ENCODE measurements at places on chromosomes 12 and 14.

DNA sequence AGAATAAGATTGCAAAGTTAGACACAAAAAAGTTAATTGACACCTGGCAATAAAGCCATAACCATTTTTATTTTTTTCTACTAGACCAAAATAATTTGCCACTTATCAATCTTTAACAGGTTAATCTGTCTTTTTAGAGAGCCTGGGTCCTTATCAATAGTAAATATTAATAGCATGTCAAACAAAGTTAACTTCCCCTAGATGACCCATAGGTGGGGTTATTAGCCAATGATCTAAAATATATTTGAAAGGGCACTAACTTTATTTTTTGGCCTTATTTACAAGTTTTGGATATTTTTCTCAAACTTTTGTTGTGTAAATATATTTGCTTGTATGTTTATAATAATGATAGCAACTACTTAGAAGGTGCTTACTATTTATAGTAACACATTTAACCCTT is 3.9 kb downstream of the ANKRD33 start:
- no peak for DNase-seq

DNA sequence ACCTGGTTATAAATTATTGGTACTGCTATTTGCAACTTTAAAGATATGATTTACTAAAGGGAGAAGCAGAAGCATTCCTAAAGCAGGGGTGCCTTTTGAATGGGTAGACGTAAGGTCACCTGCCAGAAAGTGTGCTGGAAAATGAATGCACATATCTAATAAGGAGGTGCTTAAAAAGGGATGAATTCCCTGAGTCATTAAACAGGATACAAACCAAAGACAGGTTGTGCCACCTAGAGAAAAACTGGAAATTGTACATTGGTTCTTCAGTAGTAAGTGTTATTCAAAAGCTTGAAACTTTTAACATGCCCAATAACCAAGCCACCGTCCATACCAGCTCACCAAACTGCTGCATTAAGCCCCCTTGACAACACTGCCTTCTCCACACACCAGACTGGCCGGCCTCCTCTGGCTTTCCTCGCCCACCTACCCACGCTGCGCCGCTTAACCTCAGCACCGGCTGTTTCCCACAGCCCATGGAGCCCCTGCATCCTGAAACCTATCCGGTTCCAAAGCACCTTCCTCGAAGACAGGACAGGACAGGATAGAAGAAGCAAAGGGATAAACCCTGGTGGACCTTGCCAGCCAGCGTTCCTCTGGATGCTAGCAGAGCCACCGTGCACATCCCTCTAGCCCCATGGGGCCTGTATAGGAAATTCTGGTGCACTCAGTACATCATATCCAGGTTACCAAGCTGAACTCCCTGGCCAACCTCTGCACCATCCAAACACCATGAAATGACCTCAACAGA is 201.5 kb upstream of the CAND1 start:
- DNase-seq: peak; percentile 15

- no peak for DNase-seq
These were observed 3.7 kb upstream of the FERMT2 start for GRCh38 chr14:52954346-52955214.

GRCh38 chr12:68042212-68042699 is 53.0 kb downstream of the IFNG-AS1 start:
- no peak for DNase-seq

GRCh38 chr14:94771906-94772490 is 2.1 kb upstream of the GSC start:
- DNase-seq: peak; percentile 20

- no peak for DNase-seq
These were observed 2.1 kb upstream of the SLC11A2 start for GRCh38 chr12:51028126-51028812.

DNA sequence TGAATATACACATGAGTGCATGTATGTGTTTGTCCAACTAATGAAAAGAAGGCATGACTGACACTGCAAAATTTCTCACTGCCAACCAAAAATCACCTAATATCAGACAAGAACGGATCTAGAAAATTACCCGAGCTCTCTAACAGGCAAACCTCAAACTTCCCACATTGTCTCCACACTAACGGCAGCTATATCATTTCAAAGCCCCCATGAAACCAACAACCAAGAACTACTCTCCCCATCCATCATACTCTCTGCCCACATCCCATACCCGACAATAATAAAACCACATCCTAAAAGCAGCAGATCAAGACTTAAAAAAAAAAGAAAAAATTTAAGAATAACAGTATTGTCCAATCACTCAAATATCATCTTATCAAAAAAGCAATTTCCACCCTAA is 227.1 kb downstream of the CEP128 start:
- DNase-seq: no peak

GRCh38 chr12:131103669-131104462 is 150.2 kb downstream of the ADGRD1 start:
- DNase-seq: no peak

- DNase-seq: peak; percentile 53
These were observed 213.9 kb downstream of the SLC15A4 start for GRCh38 chr12:128609861-128610260.

DNA sequence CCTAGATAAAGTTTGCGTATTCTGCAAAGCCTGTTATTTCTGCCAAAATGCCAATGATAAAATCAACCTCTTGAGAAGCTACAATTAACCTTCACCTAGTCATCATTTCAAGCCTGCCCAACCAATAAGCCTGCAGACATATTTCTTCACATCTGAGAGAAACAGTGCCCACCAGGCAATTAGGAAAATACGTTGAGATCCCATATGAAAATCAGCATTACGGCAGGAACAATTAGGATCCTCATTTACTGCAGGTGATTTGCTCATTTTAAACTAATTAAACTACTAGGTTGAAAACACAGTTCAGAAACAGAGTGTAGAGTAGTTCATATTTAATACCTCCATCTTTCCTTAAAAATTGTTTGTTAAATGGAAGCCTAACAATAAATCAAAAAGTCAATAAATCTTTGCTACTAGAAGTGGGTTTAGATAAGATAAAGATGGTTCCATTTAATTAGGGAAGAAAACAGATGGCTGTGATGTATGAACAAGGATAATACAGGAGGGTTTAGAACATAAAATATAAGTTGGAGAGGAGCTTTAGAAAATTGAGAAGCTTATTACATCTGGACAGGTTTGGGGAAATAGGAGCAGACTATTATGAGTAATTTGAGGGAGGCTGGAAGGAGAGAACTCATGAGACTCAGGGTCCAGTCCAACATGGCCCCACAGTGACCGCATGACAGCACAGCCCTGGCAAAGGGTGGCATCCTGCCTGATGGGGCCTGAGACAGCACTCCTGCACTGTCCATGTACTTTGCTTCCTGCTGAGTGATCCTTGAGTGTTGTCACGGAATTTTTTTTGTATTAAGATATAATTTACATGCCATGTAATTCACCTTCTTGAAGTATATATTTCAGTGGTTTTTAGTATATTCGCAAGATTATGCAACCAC is 26.9 kb upstream of the PYGL start:
- DNase-seq: no peak

DNA sequence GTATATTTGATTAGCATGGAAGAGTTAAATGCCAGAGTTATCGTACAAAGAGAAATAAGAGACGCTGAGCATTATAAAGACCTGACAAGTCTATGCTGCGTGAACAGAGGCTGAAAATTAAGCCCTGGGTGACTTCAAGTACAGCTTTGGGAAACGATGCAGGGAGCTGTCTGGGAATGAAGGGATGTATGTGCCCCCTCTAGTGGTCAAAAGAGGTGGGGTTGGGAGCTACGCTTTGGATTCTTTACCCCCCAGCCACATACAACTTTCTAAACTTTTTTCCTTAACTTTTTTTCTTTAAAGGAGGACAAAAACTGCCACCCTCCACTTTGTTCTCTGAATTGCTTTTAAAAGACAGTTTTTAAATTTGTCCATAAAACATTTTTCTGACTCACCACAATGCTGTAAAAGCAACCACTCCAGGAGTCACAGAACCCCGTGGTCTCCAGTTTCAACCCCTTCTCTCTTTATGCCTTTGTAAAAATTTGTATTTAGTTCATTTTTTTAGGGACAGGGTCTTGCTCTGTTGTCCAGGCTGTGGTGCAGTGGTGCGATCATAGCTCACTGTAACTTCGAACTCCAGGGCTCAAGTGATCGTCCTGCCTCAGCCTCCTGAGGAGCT is 59.4 kb downstream of the ZNF664 start:
- peak; percentile 55 for DNase-seq

- no peak for DNase-seq
These were observed 93.7 kb upstream of the PTPRR start for GRCh38 chr12:71014180-71014785.

- no peak for DNase-seq
These were observed 258.1 kb downstream of the EGLN3 start for GRCh38 chr14:33692762-33693161.

GRCh38 chr14:73776194-73776537 is 62.0 kb upstream of the PNMA1 start:
- no peak for DNase-seq

Data from nephron progenitor cell (in vitro differentiated cells).